Dorsolateral prefrontal cortex (tissue), 122 donors: ENCODE measurements at places on chromosomes 13 and 19.

- no peak for DNase-seq
These were observed 187.1 kb downstream of the KATNAL1 start for GRCh38 chr13:30120133-30120822.

- no peak for DNase-seq
These were observed 1838.2 kb upstream of the PRR20A start for GRCh38 chr13:55302568-55302967.

DNA sequence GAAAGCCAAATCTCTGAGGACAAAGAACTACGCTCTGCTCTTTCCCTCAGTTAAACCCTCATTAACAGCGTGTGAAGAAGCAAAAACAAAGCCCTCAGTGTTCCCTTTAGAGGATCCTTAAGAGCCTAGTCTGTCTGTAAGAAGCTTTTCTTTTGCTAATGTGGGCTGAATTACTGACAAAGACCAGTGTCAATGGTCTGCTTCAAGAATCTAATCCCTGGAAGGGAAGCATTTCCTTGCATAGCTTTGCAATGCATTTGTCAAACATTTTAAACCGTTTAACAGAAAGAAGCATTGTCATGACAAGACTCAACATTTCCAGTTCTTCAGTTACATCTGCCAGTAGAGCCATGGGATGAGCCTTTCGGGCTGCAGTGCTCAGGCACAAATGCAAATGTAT is 64.9 kb downstream of the EDNRB start:
- DNase-seq = no peak

DNA sequence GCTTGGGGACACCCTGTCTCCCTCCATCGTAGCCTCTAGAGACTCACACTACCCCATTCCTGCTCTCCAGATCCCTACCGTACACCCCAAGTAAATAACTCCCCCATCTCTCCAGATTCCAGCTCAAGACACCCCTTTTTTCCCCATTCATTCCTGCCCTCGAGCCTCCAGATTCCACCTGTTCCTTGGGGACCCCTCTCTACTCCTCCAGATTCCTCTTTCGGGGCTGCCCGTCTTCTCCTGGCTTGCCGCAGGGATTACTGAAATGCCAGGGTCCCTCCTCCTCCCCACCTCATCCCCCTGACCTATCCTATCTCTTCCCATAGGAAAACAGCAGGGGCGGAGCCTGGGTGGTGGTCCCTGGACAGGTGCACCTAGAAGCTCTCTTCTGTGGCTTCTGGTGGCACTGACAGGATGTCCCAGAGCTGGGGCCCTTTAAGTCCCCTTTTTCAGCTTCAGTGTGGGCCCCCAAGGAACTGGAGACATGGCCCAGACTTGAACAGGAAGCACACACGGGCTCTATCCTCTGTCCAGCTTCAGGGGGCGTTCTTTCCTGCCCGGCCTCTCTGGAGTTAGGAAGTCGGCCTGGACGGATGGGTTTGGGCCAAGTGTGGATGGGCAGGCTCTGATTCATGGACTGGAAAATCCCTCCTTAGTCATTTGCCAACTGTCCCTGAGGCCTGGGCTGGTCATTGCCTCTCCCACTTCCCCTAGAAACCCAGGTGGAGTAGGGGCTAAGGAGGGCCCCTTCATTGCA is 1.2 kb downstream of the ZSWIM4 start:
- DNase-seq = no peak

DNA sequence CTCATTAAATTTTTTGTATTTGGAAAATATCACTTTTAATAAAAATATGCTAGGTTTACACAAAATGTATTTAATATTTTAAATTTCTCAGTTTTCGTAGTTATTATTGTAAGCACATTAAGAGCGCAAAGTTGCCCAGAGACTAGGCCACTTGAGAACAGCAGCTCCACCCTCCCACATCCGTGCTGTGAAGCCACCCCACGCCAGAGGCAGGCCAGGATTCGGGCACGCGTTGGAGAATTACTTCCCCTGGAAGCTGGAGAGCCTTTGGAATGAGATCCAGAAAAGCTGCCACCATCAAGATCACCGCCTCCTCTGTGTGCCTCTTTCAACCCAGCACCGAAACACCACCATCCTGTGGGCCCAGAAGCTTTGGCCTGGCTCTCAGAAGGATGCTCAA is 41.0 kb upstream of the SPACA7 start:
- DNase-seq = no peak

DNA sequence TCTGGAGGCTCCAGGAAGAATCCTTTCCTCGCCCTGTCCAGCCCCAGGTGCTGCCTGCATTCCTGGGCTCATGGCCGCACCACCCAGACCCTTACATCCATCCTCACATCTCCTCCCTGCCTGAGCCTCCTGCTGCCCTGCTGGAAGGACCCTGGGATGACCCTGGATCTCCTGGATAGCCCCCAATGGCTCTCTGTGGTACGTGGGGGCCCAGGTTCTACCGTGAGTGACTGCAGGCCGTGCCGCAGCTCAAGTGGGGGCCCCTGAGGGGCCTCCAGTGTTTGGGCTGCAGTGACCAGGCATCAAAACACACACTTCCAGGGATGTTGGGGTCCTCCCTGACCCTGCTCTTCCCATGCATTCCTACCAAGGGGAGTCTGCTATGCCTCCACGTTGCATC is 8.3 kb upstream of the MCF2L start:
- DNase-seq = peak; percentile 11

DNA sequence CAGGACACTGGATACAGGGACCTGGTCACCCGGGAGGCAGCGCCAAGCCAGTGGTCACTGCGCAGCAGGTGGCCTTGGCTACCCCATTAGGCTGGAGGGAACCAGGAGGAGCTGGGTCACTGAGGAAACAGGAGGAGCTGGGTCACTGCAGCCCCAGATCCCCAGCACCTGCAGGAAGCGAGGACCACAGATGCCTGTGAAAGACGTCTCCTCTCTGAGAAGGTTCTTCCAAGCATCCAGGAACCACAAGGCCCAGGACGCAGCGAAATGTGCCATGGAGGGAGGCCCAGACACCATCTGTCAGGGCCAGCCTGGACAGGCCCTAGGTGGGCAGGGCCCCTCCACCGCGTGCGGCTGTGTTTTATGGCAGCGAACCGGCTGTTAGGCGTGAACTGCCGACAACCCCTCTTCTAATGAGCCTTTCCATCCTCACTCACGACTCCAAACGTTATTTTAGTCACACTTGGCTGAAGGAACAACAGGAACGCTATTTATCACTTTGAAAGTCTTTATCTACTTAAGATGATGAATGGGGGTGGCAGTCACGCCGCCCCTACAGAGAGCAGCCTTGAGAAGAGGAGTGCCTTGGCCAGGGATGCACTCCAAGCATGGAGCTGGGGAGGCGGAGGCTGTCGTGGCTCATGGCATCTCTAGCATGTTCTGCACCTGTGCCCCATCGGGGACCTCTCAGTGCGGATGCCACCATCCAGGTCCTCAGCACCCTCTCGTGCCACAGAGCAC is 53.3 kb downstream of the CEBPG start:
- peak; percentile 37 for DNase-seq

DNA sequence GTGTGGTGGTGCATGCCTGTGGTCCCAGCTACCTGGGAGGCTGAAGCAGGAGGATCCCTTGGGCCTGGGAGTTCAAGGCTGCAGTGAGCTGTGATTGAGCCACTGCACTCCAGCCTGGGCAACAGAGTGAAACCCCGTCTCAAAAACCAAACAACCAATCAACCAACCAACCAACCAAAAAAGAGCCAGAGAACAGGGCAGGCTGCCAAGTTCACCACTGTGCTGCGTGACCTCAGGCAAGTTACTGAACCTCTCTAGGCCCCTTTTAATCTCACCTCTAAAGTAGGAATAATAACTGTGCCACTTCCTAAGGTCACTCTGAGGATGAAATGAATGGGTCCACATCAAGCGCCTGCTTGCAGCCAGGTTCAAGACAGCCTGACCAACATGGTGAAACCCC is 16.9 kb downstream of the TJP3 start:
- DNase-seq = no peak

GRCh38 chr19:3389446-3389778 is 23.0 kb downstream of the NFIC start:
- DNase-seq = no peak

- DNase-seq = no peak
These were observed 65.5 kb downstream of the EPSTI1 start for GRCh38 chr13:42926555-42926954.

DNA sequence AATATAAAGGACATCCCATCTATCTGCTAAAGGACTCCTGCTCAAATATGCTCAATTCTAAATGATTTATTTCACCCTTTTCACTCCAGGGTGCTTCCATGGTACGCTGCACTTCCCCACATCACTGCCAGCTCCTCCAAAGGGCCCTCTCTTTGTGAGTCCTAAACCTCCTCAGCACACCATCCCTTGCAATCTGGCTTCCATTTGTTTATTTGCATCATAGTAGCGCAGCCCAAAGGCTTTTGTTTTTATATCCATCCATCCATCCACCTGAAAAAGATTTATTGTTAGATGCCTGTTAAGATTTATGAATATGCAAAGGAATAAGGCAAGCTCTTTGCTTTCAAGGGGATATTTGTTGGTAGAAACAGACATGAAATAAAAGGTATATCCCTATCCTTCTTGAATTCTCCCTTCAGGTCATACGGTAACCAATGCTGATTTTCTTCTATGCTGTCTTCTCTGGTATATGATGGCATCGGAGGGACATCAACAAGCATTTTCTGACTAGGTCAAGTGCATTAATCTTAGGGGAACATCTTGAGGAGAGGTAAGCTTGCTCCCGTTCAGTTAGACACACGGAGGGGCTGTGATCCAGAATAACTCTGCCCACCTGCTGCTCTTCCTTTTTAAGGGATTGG is 397.6 kb downstream of the LIG4 start:
- no peak for DNase-seq

- no peak for DNase-seq
These were observed 4.9 kb downstream of the MED26 start for GRCh38 chr19:16623066-16623465.
